ENCODE measurements at places on chromosomes 1 and 21.

- peak; percentile 21 for DNase-seq
Measured at GRCh38 chr1:175118375-175119367, 51.0 kb downstream of the TNN start.

DNA sequence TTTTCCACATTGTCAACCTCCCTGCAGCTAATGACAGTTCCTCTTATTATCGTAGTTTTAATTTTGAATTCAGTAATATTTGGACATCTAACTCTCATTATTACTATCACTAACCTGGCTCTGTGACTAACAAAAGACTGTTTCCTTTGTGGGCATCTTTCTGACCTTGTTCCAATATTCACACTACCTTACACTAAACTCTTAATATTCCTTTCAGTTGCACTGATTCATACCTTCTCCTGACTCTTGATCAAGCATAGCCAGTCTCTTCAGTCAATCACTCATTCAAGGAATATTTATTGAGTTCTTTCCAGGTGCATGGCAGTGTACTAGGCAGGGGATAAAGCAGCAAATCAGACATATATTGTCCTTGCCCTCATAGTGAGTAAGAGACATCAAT, 7.8 kb upstream of the CTNNBIP1 start:
- DNase-seq, result no peak

DNA sequence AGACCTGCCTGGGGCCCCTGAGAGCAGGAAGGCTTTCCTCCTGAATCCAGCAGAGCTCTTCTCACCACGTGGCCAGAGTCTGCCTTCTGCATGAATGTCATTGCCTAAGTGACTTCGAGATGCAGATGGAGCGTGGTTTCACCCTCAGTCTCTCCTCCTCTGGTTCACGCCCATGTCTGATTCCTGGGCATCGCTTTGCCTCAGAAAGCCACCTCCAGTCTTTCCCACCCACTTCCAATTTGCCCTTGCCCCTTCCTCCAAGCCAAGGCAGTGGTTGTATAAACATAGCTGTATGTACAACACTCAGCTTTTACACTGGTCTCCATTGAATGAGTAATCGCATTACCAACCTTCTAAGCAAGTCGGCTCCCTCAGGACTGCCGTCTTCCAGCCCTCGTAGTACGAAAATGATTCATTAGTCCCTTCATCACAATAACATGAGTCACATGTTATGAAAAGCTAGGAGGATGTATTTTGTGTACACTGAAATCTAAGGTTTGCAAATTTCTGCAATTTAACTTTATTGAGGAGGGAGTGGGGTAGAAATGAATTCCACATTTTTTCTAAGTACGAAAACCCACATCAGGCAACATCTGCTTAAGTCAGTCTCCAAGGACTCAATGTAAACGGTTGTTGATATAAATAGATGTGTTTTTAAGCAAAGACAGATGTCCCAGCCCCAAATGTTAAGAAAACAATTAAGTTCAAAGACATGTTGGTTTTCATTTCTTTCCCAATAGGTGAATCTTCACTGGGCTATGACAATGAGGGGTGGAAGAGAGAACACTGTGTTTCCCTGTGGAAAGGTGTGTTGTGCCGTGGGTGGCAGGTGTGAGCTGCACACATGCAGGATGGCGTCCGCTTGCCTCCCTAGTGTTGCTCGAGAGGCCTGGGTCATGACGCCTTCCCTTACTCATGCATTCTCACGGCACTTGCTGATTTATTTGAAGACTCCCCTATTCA, 32.3 kb upstream of the ETS2 start:
- DNase-seq, result no peak

- DNase-seq, result no peak
Measured at GRCh38 chr1:34648501-34648900, 106.3 kb upstream of the GJB5 start.

GRCh38 chr1:176102768-176103350, 104.2 kb downstream of the COP1 start:
- DNase-seq, result no peak

DNA sequence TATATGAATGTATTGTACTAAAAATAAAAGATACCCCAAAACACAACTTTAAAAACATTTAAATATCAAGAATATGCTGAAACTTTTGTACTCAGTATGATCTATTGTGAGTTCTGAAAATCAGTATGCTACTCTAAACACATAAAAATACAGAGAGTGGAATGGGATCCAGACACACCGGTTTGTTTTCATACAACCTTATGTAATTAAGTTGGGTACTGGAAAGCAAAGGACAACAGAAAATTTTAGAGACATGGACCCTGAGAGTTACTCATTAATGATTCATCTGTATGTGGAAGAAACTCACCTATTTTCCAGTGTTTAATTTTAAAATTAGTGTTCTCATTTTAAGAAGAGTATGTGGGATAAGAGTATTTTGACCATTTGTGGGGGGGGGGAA, 927 bp upstream of the CFHR3 start:
- DNase-seq, result no peak

- no peak for DNase-seq
Measured at GRCh38 chr1:230084408-230085177, 17.6 kb downstream of the GALNT2 start.

- no peak for DNase-seq
Measured at GRCh38 chr1:60255565-60255964, 182.0 kb upstream of the C1orf87 start.

DNA sequence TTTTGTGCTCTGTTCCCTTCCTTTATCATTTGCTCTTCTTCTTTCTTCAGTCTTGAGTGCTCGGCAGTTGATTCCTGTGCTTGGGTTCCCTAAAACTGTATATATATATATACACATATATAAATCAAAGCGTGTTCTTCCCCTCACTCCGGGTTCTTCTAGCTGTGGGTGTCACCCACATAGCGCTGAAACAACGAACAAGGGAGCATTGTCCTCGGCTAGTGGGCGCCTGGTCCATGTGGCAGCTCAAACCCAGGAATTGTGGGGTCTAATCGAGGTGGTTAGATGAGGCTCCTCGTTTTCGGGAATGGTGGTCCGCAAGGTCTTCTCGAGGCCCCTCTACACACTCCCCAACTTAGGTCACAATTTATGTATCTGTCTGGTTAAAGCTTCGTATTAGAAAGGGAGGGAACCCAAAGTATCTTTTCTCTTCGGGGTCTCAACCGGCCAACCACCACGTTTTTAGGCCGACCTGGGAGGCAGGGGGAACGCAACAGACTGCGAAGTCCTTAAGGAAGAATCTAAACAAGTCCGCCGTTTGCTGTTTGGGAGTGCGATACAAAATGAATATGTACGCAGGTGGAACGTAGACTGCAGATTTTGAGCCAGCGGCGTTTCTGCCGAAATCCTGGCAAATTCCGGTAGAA, 504 bp upstream of the SDHC start:
- DNase-seq, result no peak

DNA sequence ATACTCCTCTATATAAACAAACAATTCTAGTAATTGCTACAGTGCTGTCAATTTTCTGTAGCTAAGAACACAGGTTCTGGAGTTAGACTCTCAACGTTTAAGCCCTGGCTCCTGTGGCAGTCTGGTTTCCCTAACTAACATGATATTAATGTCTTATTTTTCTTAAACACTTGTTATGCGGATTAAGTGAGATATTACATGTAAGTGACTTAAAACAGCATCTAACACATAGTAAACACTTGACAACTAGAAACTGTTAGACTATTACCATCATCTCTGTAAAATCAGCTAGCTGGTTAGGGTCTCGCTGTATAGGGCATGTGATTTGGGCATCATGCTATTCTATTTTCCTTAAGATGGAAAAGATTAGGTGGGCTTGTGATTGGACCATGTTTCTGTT, 2.3 kb downstream of the VANGL1 start:
- DNase-seq, result no peak

DNA sequence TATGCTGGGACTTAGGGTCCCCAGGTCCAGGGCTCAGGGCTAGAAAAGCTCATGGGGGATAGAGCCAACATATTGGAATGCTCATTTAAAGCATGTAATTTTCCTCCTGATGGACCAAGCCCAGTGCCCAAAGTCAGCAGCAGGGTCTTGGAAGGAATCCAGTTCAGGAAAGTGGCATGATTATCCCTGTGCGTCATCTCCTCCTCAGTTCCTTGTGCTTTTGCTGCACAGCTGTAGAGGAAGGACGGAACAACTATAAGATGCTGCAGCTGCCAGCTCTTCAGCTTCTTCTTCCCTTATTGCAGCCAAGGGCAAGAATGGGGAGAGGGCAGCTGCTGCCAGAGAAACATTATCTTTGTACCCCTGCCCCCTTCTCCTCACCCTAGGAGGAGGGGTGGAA, 58.4 kb downstream of the OVGP1 start:
- DNase-seq, result no peak

DNA sequence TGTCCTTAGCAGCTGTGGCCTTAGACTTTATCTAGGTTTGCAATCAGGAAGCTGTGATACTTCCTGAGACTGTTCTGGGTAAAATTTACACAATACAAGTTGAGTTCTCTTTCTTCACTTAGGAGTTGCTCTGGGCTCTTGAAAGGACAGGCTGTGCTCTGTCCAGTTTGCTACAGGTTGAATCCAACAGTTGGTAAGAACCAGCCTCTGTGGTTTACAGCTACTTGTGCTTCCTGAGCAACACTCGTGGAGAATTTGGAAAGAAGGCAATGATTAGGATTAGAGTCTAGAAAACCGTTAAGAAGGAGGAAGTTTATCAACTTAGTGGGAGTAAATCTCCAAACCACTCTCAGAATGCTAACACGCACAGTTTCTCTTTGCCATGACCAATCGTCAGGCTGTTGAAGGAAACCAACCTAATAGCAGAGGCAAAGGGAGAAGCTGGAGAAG, 26.8 kb downstream of the GFI1 start:
- no peak for DNase-seq

- no peak for DNase-seq
Measured at GRCh38 chr1:248824301-248824700, 1.4 kb downstream of the SH3BP5L start.

GRCh38 chr1:187787736-187788135, 959.0 kb downstream of the PLA2G4A start:
- DNase-seq, result no peak

GRCh38 chr1:80896781-80897356, 903.9 kb upstream of the ADGRL2 start:
- DNase-seq, result no peak

- DNase-seq, result no peak
Measured at GRCh38 chr1:6519935-6520671, 28.6 kb upstream of the PLEKHG5 start.

DNA sequence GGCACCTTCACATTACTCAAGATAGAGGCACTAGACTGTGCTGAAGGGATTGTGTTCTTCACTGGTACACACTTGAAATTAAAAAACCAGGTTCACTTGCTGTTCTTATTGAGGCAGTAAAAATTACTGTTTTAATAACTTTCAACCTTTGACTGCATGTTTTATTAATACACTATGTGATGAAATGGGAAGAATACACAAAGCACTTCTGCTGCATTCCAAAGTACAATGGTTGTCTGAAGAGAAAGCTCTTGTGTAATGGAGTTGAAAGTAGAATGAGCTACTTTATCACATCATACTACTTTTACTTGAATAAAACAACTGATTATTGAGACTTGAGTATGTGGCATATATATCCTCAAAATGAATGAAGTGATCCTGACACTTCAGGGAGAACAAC, 49.7 kb downstream of the LRRC8C start:
- no peak for DNase-seq

- DNase-seq, result no peak
Measured at GRCh38 chr1:154178013-154178412, 13.9 kb downstream of the TPM3 start.

- no peak for DNase-seq
Measured at GRCh38 chr1:166865926-166866325, 10.1 kb downstream of the TADA1 start.

- no peak for DNase-seq
Measured at GRCh38 chr1:167221126-167221737, 546 bp downstream of the POU2F1 start.

DNA sequence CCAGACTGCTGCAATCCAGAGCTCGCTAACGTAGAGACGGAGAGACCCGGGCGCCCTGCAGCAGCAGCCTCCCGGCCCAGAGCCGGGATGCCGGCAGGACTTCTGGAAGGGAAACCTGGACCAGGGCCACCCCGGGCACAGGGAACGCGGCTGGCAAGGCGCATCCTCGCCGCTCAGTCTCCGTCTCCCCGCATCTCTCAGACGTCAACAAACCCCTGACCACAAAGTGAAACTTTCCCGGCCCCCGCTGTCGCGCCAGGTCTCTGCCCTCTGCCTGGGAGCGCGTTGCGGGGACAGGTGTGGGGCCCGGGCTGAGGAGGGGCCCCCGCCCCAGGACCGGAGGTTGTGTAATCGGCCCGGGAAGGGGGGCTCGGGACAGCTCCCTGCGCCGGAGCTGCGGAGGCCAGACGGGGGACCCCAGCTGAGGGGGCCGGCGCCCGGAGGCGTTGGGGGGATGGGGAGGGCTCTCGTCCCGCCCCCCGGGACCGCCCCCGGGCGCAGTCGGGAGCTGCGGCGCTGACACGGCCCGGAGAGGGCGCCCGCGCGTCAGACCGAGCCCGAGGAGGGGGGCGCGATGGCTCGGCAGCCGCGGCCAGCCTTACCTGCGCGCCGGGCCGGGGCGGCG, 116.6 kb upstream of the HIVEP3 start:
- DNase-seq, result peak; percentile 78

GRCh38 chr1:12177999-12178441, 11.2 kb downstream of the TNFRSF1B start:
- no peak for DNase-seq

GRCh38 chr21:40844935-40845334, 2.0 kb downstream of the DSCAM start:
- no peak for DNase-seq

GRCh38 chr1:220891224-220892085, 12.2 kb downstream of the HLX start:
- DNase-seq, result no peak

DNA sequence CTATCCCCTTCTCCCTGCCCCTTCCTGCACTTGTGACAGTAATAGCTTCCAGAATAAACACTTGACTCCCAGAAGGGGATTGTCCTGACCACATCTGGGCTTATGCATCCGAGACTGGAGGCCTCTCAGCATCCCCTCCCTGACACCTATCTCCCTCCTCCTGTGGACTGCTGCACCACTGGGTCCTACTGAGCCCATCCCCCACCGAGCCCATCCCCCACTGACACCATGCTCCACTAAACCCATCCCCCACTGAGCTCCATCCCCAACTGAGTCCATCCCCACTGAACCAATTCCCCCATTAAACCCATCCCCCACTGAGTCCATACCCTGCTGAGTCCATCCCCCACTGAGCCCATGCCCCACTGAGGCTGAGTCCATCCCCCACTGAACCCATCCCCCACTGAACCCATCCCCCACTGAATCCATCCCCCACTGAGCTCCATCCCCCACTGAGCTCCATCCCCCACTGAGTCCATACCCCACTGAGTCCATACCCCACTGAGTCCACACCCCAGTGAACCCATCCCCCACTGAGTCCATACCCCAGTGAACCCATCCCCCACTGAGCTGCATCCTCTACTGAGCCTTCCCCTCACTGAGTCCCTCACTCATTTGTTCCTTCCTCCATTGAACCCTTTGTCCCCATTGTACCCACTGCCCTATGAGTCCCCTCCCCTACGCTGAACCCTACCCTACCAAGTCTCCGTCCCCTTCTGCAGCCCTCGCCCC, 5.6 kb downstream of the PDZK1IP1 start:
- DNase-seq, result peak; percentile 60

- DNase-seq, result no peak
Measured at GRCh38 chr1:30715216-30715615, 8.2 kb downstream of the MATN1 start.

Data from Karpas-422 (cell line).